ENCODE measurements at places on chromosomes 1 and 21. TPM values are rescaled to one million over a fixed set of nuclear protein-coding genes. Genes with fewer than 3 reads are reported as not detected.

KIF26B gene
- total RNA-seq, result 0.56 TPM

UBL4B gene
- not detected for total RNA-seq

GPR25 gene
- 0.32 TPM for total RNA-seq

KPRP gene
- total RNA-seq, result 3.6 TPM

CTH gene
- total RNA-seq, result 11.3 TPM

IL19 gene
- 5.5 TPM for total RNA-seq

FAAH gene
- 8.7 TPM for total RNA-seq

RPL11 gene
- total RNA-seq, result 1,140 TPM

RAB7B gene
- 18.9 TPM for total RNA-seq

DNA sequence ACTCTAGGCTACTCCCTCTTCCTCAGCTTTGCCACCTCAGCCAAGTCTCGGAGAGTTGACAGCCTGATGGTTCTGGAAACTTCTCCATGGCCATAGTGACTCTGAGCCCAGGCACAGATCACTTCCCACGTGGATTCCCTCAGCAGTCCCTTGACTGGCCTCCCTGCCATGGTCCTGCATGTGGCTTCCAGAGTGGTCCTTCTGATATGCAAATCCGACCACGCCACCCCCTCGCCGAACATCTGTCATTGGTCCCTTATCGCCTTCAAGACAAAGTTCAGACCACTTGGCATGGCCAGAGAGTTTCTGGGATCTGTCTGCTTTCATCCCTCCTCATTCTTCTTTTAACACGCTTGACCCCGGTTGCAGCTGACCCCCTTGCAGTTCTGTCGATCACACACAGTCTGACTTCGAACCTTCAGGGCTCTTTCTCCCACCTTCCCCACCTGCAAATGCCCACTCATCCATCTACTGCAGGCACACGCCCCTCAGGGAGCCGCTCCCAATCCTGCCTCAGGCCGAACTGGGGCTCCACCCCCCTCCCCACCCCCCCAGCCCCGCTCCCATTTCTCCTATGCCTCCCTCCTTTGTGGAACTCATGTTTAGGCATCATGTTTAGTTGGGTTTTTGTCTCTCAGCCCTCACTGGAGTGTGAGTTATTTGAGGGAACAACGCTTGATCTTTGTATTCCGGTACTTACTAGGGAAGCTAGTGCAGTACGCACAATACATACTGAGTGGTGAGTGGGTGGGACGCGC is 29.0 kb downstream of the KIAA1614 start:
- ATAC-seq, result no peak

GRCh38 chr1:22163564-22163963 is 20.7 kb upstream of the WNT4 start:
- ATAC-seq, result no peak

- ATAC-seq, result no peak
Observed at GRCh38 chr1:26102119-26102518, 9.5 kb upstream of the PDIK1L start.

- no peak for ATAC-seq
Observed at GRCh38 chr1:175804561-175804960, 61.2 kb upstream of the TNR start.

DNA sequence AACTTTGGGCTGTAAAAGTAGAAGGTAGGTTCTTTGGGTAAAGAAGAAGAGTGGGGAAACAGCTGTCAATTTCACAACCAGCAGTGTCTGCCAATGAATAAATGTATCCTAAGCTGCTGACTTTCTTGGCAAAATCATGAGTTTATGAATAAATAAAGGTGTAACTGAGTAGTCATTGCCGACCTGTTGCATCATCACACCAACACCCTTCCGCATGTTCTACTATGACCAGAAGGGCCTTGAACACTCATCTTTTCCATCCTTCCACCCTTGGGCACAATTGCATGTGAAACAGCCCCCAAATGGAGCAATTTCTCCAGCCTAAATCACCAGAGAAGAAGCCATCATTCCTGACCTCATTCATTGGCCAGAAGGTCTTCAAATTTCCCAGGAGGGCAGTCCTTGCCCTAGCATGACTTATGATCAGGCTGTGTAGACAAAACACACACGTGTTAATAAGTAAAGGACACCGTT is 31.2 kb upstream of the QSOX1 start:
- peak; percentile 77 for ATAC-seq

DNA sequence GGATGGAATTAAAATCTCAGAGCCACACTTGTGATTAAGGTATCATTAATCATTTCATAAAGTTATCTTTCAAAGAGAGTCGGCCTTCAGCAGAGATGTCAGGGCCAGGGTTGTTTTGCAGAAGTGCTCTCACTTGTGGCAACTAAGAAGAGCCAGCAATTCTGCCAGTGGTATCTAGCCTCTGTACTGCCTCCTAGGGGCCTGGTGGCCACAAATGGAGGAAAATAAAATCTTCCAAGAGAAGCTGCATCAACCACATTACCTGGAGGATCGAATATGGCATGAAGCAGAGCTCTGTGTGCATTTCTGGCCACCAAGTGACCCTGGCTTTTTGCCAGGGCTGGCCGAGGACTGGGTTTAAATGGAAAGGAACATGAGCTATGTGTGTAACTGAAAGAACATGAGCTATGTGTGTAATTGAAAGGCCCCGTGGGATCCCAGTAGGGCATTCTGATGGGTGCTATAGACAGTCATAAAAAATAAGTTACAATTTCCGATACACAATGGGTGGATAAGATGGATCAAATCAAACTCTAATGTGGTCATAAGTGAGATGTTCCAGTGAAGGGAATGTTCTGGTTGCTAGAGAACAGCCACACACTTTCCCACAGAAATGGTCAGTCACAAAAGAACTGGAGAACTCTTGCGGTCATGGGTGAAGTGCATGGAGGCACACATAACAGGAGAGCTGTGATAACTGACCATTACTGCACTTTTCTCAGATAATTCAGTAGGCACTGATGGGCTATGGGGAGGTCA is 335.8 kb downstream of the CAMTA1 start:
- ATAC-seq, result no peak

DNA sequence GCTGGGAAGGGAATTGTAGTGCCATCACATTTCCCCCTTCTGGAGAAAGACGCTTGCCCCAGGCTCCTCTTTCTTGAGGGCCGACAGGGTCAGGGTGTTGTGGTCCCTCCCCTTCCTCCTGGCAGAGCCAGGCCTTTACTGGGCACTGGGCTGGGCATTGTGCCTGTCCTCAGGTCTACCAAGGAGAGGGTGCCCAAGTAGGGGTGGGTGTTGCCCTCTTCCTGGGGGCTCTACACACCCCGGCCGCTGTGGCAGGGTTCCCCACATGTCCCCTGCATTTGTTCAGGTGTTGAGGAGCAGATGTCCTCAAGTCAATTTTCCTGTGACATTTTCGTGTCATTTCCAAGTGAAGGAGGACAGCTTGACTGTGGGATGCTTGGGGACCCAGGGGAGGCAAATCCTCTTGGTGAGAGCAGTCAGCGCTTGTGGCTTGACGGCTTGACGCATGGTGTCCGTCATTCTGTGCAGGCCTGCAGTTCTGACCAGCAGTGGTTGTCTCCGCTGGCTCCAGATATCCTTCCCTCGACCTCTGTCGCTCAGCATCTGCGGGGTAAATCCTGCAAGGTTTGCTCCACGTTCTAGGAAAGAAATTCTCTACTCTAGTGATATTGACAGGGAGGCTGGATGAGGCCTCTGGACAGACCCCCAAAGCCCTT is 181.9 kb upstream of the VAMP3 start:
- no peak for ATAC-seq

GRCh38 chr1:173852105-173852504 is 15.7 kb downstream of the GAS5 start:
- ATAC-seq, result peak; percentile 82

- ATAC-seq, result no peak
Observed at GRCh38 chr1:201697174-201697573, 131.8 kb upstream of the IPO9 start.

GRCh38 chr21:44502171-44502958 is 37.6 kb downstream of the KRTAP10-1 start:
- no peak for ATAC-seq

DNA sequence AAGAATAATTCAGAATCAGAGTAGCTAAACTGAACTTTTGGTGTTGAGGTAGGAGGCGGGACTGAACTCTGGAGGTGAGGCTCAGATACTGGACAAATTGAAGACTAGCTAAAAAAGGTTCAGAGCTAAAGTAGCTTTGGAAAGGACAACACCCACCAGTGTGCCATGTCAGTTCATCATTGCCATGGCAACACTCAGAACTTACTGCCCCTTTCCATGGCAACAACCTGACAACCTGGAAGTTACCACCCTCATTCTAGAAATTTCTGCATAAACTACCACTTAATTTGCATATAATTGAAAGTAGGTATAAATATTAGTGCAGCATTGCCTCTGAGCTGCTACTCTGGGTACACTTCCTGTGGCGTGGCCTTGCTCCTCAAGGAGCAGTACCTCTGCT is 30.3 kb upstream of the POGK start:
- no peak for ATAC-seq

DNA sequence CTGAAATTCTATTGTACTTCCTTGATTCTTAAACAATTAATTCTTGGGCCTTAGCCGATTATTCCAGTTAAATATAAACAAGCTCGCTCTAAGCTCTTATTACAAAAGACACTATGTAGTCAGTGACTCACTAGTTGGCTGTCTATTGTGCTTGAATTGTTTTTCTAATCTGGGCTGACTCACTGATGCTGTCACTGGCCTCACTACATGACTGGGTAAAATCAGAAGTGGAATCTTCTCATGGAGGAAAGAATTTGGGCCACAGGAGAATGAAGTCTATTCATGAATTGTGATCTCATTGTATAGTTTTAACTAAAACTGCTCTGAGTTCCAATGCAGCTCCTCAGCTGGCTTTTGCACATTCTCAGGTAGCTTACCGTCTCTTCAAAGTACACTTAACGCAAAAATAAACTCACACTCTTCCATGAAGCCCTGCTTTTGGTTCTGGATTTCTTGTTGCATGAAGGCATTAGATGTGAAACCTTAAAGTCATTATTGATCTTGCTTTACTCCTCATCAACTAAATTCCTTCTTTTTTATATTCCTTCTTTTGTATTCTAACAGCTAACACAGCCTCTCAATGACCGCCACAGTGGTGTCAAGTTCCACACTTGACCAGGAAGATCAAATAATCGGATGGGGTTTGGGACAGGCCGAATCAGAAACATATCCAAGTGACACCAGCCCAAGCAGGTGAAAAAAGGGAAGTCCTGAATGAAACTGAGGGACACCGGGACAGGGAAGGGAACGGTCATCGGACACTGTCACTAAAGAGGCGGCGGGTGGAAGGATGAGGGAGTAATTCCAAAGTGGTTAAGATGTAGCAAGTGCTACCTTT is 80.9 kb upstream of the LBR start:
- peak; percentile 100 for ATAC-seq

DNA sequence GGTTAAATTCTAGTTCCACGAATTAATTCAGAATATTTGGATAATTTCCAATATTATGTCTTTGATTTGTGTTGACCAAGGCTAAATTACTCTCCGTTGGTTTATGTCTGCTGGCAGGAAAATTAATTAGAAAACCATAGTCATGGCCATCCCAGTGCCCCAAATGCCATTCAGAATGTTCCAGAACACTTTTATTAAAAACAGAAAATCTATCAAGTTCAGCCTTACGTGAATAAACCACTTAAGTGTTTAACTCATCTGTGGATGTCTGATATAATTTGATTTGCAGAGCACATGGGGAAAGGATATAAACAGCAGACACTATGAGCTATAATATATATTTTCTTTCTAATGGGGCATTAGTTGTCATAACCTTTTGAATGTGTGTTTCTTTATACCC is 480.7 kb downstream of the MRPL39 start:
- no peak for ATAC-seq

GRCh38 chr1:220815409-220815808 is 28.7 kb downstream of the MTARC1 start:
- ATAC-seq, result no peak

GRCh38 chr1:235739124-235739523 is 89.5 kb upstream of the GNG4 start:
- no peak for ATAC-seq

- ATAC-seq, result no peak
Observed at GRCh38 chr1:183592733-183593132, 2.5 kb upstream of the NCF2 start.

GRCh38 chr21:36698981-36699545 is at the start of gene SIM2:
SIM2 (plus strand) TSS chr21:36699115; CDS start chr21:36699747, 632 bp downstream.
- peak; percentile 74 for ATAC-seq

GRCh38 chr21:35035116-35035515 is 14.0 kb downstream of the RUNX1 start:
- ATAC-seq, result no peak

GRCh38 chr1:198155253-198155652 is 1.5 kb upstream of the NEK7 start:
- no peak for ATAC-seq

DNA sequence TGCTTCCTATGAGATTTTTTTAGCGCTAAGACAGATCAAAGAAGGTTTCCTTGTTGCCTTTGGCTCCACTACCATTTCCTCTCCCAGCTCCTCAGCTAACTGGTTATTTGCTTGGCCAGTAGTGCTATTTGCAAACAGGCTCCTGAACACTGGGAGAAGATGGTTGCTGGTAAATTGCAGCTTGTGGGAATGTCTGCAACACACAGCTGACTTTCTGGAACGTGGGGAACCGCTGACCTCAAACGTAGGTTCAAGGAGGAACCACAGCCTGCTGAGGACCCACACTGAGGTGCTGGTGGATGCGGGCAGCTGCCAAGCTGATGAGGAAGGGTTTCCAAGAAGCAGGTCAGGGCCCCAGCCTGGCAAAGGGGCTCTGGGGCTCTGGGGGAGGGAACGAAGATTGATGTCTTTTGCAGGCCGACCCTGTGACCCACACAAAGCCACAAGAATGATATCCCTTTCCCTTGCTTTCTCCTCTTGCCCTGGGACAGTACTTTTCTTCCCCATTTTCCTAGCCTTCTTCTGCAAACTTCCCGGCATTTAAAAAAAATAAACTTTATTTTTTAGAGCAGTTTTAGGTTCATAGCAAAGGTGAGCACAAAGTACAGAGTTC is 24.8 kb downstream of the GNG4 start:
- ATAC-seq, result no peak

GRCh38 chr1:39676948-39677548 is 5.1 kb upstream of the NT5C1A start:
- no peak for ATAC-seq

- ATAC-seq, result no peak
Observed at GRCh38 chr1:11233208-11233607, 29.1 kb downstream of the MTOR start.

DNA sequence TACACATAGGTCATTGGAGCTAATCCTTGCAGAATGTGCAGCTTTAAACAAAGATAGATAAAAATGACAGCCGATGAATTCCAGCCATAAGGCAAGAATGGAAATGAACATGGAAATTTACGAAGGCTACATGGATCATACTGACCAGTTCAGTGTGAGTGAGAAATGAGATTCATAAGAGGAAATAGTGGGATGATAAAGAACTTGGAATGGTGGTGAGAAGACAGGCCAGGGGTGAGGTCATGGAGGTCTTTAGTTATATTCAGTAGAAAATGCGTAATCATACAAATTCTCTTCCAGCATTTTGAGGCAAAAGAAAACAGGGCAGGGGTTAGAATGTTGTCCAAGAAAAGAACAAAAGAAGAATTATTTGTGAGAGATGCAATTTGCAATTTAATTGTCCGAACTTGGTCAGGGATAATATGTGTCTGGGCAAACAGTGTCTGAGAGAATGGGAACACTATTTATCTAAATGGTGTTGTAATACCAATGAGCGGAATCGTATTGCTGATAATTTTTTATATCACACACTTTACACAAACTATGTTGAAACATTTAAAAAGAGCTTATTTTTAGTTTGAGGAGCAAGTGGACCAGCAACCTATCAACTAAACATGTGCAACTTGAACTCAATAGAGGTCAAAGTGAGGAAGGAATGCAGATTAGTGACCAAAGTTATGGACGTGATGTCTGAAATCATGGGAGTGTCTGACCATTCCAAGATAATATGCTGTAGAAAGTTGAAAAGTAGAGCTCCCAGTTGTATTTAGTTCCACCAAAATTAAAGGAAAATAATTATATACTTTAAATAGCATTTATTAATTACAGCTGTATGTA is 739.0 kb upstream of the NCAM2 start:
- no peak for ATAC-seq
